ENCODE measurements at places on chromosomes 7 and 10.

GRCh38 chr10:121559326-121560026, 38.8 kb downstream of the FGFR2 start:
- DNase-seq = no peak

DNA sequence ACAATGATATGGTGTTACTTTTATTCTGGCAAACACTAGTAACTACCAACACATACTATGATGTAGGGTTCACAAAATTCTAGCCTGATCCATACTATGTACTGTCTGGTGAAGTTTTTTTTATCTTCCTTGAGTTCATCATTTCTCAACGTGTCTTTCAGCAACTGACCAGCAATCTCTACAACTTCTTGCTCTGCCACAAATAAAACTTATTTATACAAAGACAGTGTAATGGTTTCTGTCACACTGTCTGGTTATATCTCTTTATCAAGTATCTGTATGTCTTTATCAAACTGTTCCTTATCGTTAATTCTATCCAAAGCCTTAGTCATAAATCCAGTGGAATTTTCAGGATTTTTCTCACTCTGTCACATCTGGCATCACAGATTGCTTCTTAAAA, 69.7 kb downstream of the CUL2 start:
- no peak for DNase-seq

DNA sequence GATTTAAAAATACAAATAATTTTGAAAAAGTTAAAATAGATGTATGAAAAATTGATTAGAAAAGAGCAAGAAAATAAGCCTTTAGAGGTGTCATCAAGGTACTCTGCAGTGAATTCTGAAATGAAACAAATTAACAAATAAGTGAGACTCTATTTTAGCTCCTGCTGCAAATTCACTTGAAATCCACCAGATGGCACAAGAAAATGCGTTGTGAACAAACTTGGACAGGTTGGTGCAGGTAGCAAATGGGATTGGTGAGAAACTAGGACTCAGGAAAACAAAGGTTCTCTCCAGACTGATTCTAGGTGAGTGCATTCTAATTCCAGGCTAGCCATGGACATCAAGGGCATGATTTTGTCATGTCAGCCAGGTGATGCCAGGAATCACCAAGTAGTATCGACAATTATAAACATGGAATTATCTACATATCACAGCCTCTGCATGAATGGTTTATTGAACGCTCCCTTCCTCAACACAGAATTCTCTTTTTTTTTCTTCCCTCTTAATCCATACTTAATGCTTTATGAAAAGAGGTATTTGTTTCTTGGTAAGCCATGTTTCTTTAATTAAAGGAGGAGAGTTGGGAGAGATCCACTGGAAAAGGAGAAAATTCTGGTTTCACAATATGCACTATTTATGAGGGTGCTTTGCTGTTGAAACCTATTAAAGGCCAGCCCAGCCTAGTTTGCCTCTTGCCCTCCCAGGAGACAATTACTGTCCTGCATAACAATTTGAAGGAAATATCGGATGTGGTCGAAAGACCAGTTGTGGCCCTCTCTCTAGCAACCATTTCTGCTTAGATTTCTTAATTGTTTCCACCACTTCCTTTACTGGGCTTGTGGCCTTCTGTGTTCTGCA, 118.1 kb downstream of the ZNF365 start:
- no peak for DNase-seq

DNA sequence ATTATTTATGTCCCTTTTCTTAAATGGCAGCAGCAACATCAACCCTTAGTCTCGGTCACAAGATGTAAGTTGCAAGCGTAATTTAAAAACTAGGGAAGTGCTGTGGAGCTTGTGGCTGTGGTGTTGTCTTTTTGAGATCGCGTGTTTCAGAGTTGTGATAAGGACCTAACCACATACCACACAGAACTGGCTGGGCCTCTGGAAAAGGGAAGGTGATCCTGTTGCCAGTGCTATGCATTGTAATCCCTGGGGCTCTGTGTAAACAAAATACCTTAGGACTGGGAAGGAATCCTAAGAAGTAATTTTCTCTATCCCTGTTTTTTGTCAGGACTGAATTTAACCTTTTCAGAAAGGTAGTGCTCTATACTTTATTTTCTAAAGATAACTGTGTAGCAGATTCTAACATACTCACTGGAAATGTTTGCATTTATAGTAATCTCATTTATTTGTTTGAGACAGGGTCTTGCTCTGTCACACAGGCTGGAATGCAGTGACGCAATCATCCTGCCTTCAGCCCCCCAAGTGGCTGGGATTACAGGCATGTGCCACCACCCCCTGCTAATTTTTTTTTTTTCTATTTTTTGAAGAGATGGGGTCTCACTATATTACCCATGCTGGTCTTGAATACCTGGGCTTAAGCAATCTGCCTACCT, 60.4 kb downstream of the INPP5F start:
- DNase-seq = no peak

- DNase-seq = no peak
Observed at GRCh38 chr7:33815336-33815735, 90.0 kb upstream of the BMPER start.

DNA sequence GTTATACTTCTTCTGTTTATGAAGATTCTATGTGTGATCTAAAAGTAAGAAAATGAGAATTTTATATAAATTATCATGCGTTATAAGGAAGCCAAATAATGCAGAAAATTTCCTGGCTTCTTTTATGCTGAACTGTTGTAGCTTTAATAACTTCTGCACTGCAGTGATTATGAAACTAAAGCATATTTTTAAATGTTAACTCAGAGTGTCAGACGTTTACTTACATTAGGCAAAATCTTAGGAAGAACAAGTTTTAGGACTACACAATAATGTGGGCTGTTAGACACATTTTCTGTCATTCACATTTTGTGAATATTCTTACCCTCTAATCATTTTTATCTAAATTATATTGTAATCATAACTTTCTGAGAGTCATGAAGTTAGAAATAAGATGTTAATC, 22.0 kb downstream of the GRM3 start:
- DNase-seq = no peak

- no peak for DNase-seq
Observed at GRCh38 chr10:77452952-77453564, 184.6 kb downstream of the KCNMA1 start.

All from substantia nigra (tissue), 51 donors.